ENCODE measurements at places on chromosomes 6 and 20.

DNA sequence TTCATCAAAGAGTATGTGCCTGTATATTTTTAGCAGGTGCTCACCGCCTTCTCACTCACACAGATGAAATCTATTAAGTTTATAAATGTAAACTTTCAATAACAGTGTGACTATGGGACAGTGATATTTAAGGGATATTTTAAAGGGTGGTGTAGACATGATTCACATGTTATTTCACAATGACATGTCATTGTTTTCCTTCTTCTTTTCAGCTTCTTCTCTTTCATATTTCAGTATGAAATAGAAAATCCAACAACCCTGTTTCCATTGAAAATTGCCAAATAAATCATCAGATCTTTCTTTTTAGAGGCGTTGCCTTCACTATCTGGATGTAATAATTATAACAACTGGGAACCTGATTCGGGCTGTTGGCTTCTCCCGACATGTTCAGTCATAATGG is 54.8 kb downstream of the PFDN4 start:
- no peak for DNase-seq

DNA sequence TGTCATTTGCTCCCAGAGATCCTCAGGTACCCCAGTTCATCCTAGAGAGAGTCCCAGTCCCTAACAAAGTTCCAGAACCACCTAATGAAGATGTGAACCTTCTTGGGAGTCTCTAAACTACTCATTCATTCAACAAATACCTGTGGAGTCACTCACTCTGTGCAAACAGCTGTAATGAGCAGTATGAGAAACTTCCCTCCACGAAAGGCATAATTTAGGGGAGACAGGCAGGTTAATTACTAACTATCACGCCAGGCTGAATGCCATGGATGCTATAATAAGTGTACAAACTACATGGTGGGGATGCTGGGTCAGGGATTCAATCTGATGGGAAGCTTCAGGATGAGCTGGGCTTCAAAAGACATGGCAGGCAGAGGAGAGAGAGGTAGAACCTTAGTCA is 70.1 kb upstream of the AFDN start:
- no peak for DNase-seq

DNA sequence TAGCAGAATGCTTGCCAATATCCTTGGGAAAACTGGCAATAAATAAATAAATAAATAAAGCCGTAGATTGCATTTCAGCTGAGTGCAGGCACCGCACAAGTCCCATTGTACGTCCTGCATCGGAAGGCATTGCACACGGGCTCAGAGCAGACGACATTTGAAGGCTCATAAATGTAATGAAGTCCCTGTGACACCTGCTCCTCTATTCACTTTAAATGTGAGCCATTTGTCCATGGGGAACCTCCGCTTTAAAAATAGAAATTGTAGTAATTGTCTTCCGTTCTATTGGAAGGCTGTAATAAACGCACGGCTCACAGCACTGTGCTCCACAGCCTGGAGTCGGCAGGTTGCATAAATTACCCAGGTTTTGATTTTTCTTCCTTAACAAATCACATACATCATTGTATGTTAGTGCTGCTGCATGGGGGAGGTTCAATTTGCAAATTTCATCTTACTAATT is 32.6 kb downstream of the MYT1 start:
- DNase-seq: no peak

DNA sequence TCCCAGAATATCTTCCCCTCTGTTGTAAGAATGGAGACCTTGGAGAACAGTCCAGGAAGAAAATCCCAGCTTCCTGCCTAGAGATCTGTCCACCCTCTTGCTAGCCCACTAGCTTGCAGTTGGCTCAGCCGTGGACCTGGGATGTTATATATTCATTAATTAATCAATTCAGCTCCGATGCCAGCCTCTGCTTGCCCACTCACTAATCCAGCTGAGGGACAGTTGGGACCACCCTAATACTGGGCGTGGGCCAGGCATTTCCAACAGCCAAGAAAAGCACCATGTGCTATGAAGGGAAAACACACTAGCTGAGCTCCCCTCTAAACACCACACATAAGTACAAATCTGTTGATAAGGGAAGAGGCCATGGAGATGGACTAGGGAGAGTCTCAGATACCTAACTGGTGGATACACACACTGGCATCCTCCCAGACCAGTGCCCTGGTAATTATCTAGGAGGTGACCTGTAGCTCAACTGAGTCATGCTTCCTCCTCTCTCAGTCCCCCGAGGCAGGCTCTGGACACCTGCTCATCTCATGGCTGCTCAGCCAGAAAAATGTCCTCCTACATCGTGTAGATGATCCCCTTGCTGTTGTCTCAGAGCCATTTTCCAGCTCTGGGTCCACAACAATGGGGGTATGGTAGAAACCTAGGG is 78.9 kb downstream of the ANKRD60 start:
- DNase-seq: no peak

DNA sequence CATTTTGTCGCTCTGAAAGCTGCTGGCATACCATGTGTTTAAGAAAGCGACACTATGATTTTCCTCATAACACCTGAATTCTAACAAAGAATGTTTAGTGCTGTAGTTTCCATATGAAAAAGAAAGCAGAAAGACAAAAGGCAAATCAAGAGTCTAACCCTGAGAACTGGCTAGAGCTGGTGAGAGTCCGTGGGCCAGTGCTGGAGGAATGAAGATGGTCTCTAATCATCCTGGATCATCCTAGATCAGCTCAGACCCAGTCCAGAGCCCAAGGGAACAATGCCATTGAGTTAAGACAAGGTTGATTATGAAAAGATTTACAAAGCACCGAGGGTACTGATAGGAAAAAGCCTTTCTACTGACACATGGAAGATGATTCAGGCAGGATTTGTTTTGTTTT is 73.0 kb upstream of the MYLIP start:
- DNase-seq: no peak

DNA sequence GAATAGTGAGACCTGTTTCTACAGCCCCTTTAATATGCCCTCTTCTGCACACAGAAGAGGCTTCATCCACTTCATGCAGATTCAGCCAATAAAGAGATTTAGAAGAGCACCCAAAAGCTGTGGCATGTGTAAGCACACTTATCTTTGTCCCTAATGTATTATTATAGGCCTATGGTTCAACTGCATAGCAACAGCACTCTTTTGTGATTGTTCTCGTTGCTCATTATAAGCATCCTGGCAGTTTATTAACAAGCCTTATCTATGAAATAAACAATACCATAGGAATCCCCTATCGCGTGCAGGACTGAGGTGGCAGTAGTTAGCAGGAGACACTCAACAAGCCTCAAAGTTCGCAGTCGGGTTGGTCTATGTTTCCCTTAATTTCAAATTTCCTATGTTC is 138.5 kb upstream of the BEND6 start:
- DNase-seq: no peak

GRCh38 chr6:94443701-94444100 is 1024.3 kb upstream of the EPHA7 start:
- no peak for DNase-seq

DNA sequence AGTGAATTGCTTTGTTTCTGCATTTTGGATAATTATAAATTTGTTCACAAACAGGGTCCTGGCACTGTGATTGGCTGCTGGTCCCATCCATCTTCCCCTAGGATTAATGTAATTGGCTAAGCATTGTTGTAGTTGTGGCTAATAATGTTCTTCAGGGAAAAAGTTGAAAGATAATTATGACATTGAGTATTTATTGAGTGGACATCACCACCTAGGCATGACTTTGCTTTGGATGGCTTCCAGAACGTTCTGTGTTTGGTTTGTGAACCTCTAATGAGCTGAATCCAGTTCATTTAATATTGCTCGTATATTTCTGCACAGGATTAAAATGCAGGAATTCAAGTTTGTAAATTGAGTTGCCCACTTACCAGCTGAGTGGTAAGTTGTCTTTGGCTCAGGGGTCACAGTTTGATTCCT is 55.1 kb downstream of the ARID1B start:
- DNase-seq: no peak
